ENCODE measurements at places on chromosomes 1 and 21.
A peak's percentile ranks its signal among the peaks of the same experiment; 100 is the strongest.

- DNase-seq = no peak
These were observed 27.2 kb downstream of the C8B start for GRCh38 chr1:56938646-56939045.

GRCh38 chr21:38741950-38742256 is 63.8 kb upstream of the ETS2 start:
- DNase-seq = no peak

DNA sequence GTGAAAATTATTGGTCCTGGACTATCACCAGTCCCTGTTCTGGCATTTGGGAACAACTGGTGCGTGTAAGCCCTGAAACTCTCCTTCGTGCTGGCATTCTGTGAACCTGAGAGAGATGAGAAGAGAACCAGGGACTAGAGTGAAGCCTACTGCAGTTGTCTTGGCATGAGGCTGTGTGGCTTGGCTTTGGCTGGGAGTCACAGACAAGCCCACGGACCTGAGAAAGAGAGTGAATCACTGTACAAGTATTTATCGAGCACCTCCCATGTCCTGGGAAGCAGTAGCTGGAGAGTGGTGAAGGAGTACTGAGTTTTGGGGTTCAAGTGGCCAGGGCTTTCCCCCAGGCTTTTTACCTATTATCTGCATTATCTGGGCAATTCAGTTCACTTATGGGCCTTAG is 63.3 kb downstream of the FGGY start:
- no peak for DNase-seq

DNA sequence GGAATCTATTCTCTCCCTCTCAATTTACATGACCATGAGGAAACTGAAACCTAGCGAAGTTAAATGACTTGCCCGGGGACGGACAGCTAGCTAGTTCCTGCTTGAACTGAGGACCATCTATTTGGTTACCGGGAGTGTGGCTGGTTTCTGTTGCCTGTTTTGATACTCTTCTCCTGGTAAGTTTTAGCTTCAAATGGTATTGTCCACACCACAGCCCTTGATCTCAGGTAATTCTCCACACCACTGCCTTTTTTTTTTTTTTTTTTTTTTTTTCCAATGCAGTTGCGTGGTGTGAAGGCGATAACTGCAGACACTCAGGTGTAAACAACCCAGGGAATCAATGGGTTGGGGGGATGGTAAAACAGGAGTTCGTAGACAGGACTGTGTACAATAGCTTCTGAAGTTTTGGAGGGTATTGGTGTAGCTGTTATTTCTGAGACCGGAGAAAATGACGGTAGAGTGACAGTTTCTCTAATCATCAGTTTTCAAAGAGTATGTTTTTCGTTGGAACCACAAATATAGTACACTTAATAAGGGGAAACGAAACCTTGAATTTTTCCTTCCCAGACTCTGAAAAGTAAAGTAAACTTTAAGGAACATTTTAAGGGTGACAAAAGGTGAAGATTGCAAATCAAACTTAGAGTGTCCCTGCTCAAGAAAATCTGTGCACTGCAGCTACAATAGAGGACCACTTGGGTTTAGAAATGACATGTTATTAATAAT is 125.3 kb upstream of the CACYBP start:
- DNase-seq = no peak

DNA sequence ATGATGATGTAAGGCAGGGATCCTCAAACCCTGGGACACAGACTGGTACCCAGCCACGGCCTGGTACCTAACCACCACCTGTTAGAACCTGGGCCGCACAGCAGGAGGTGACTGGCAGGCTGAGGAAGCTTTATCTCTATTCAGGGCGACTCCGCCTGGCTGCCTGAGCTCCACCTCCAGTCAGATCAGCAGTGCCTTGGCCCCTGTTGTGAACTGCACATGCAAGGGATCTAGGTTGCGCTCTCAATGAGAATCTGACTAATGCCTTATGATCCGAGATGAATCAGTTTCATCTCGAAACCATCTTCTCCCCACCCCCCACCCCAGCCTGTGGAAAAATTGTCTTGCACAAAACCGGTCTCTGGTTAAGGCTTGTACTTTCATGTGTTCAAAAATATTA is 4.2 kb downstream of the RNPC3 start:
- DNase-seq = no peak

DNA sequence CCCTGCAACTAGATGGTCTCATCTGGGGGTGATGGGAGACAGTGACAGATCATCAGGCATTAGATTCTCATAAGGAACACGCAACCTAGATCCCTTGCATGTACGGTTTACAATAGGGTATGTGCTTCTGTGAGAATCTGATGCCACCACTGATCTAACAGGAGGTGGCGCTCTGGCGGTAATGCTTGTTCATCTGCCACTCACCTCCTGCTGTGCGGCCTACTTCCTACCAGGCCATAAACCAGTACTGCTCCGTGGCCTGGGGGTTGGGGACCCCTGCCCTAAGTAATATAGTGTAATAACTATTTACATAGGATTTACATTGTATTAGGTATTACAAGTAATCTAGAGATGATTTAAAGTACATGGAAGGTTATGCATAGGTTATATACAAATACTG is 134.9 kb downstream of the CLEC20A start:
- DNase-seq = no peak

DNA sequence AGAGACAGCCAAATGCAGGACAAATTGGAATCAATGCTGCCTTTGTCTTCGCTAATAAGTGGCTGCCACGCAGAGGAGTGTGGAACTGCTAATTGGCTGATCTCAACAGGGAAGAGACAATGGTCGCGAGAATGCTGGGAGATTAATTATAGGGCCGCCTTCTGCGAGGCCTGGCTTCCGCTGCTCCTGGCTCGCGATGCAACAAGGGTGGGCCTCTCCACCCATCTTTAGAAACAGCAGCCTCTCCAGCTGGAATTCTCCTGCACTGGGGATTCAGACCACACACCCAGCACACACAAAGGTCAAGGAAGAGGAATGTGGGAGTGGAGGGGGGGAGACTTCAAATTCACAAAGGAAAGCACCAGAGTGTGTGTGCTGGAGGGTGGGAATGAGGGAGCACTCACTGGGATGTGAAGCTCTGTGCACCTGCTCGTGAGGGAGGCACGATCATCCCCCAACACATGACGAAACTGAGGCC is 200.7 kb upstream of the GRIK3 start:
- DNase-seq = no peak

- DNase-seq = no peak
These were observed 183.5 kb downstream of the RUNX1 start for GRCh38 chr21:34865400-34866241.

GRCh38 chr1:90724926-90725656 is 8.0 kb upstream of the BARHL2 start:
- no peak for DNase-seq

GRCh38 chr1:46527474-46528296 is 23.8 kb downstream of the KNCN start:
- peak; percentile 32 for DNase-seq

DNA sequence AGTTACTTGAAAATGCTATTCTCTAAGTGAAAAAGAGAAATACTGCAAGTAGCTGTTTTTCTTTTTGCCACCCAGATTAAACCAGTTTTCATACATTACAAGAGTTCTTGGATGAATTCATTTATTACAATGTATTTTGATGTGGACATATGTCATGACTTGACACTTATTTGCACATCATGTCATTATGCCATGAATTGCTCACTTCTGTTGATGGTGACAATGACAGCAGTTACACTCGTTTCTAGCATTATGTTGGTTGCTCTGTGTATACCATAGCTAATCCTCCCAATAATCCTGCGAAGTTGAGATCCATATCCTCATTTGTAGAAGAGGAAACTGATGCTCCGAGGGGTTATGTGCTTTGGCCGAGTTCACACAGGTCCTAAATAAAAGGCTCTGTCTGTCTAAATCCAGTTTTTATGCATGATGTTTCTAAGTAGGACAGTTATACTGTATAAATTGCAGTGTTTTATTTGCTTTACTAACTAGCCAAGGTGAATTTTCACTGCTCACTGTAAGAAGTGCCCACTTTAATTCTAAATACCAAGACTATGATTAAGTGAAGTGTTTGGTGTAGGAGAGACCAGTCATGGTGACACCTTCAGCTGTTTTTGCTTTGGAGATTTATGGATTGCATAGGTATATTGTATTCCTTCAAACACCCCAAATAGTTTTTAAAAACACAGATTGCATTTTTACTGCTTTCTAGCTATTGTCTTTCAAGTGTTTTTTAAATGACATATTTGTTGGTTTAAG is 56.7 kb downstream of the PRDM2 start:
- no peak for DNase-seq

GRCh38 chr21:35256468-35256988 is 207.4 kb upstream of the RUNX1 start:
- no peak for DNase-seq

GRCh38 chr1:17742583-17742982 is 12.6 kb upstream of the ACTL8 start:
- DNase-seq = no peak

- DNase-seq = no peak
These were observed 4.3 kb upstream of the MFAP2 start for GRCh38 chr1:16984717-16985116.

All from effector CD8-positive, alpha-beta T cell (primary cell).